Dermis lymphatic vessel endothelial cell (primary cell): ENCODE measurements at places on chromosomes 1 and 21. TPM values are rescaled to one million over a fixed set of nuclear protein-coding genes. Genes with fewer than 3 reads are reported as not detected.

Gene ITLN1
- not detected in 2 replicates for total RNA-seq

Gene ESRRG
- total RNA-seq, result not detected in 2 replicates

Gene ADAMTS1
- total RNA-seq, result 4.6 and 6.7 TPM in 2 replicates

Gene KCND3
- 0.09 and 1.3 TPM in 2 replicates for total RNA-seq

Gene TBX15
- total RNA-seq, result 0.11 and 1.0 TPM in 2 replicates

Gene ZNF362
- 6.3 and 7.2 TPM in 2 replicates for total RNA-seq

Gene OR10Z1
- total RNA-seq, result not detected in 2 replicates

Gene ZMYM4
- total RNA-seq, result 25.5 and 35.8 TPM in 2 replicates

Gene KRTAP24-1
- not detected in 2 replicates for total RNA-seq

Gene DNM3
- total RNA-seq, result 1.5 TPM in 2 replicates

Gene SH3BGRL3
- total RNA-seq, result 12.2 and 18.2 TPM in 2 replicates

Gene AMIGO1
- 1.2 and 1.7 TPM in 2 replicates for total RNA-seq

Gene TTC24
- total RNA-seq, result not detected in 2 replicates

Gene CENPF
- 7.2 and 10.3 TPM in 2 replicates for total RNA-seq

Gene SPRR1B
- total RNA-seq, result not detected in 2 replicates

Gene S100A7
- not detected in 2 replicates for total RNA-seq

Gene RCAN3
- total RNA-seq, result 3.1 and 3.9 TPM in 2 replicates

Gene FAM78B
- total RNA-seq, result 0.11 and 0.52 TPM in 2 replicates

Gene C8A
- total RNA-seq, result not detected in 2 replicates

Gene POGZ
- 13.4 and 15.0 TPM in 2 replicates for total RNA-seq

Gene RBM11
- not detected in 2 replicates for total RNA-seq

Gene GNG12
- total RNA-seq, result 228 and 274 TPM in 2 replicates

Gene SPATA6
- 2.1 and 2.3 TPM in 2 replicates for total RNA-seq

Gene OR10J1
- total RNA-seq, result not detected in 2 replicates

Gene DISC1
- total RNA-seq, result 3.8 and 7.8 TPM in 2 replicates

Gene TFAP2E
- total RNA-seq, result 0.22 and 0.26 TPM in 2 replicates

Gene TSPAN1
- total RNA-seq, result 0.09 and 0.33 TPM in 2 replicates

Gene PRDX6
- total RNA-seq, result 98.1 and 109 TPM in 2 replicates

Gene CYP4A11
- not detected in 2 replicates for total RNA-seq

Gene REG4
- not detected in 2 replicates for total RNA-seq
